Neural progenitor cell (in vitro differentiated cells): ENCODE measurements at places on chromosomes 11 and 22. TPM values are rescaled to one million over a fixed set of nuclear protein-coding genes. Genes with fewer than 3 reads are reported as not detected.

GRCh38 chr11:134469627-134470026 is 57.6 kb upstream of the B3GAT1 start:
- H3K27ac ChIP-seq, result no peak overlapping the region

- H3K4me3 ChIP-seq, result no peak overlapping the region
- no peaks in the 10 kb centered on the region for H3K27me3 ChIP-seq
- no peak overlapping the region for H3K27ac ChIP-seq
- DNase-seq, result no peak
- H3K4me1 ChIP-seq, result no peaks in the 10 kb centered on the region
Observed at GRCh38 chr11:128946648-128947047, 4.0 kb upstream of the TP53AIP1 start.

- H3K4me1 ChIP-seq, result peaks cover 12% of the 10 kb centered on the region
- no peak overlapping the region for H3K4me3 ChIP-seq
- no peaks in the 10 kb centered on the region for H3K36me3 ChIP-seq
- peaks cover 18% of the 10 kb centered on the region for H3K27me3 ChIP-seq
- no peak for DNase-seq
Observed at GRCh38 chr11:121429556-121429955, 22.6 kb upstream of the SORL1 start.

DNA sequence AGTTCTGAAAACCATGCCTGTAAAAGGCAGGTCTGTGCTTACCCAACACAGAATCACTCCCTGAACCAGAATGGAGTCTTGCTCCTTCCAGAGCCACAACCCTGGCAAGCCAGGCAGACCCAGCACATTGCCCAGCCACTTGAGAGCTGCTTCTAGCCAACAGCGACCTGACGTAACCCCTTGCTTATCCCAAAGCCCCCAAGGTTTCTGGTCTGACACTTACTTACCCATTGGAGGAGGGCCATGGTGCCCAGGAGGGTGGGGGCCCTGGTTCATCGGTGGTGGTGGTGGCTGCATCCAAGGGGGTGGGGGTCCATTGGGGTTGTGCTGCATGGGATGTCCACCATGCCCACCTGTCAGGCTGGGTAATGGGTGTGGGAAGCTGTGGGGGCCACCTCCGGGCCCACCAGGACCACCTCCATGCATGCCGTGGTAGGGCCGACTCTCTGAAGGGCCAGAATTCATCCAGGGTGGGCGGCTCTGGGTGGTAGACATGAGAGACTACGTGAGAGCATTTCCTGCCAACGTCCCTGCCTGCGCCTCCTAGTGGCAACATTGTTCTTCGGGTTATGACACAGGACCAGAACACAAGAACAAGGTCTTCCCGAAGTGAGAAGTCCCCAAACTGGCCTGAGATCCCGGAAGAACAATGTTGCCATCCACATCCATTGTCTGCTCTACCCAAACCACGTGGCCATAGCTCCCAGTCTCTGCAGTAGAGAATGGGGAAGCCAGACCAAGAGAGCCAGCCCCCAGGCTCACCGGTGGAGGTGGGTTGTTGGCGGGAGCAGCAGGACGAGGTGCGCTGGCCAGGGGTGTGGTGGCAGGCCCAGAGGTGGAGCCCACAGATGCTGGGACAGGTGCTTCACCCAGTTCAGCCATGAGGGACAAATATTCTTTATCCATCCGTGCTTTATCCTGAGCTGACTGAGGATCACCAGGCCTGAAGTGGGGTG is 7.8 kb upstream of the PYGM start:
- peak; percentile 84 for DNase-seq
- no peak overlapping the region for H3K27ac ChIP-seq
- peaks cover 38% of the 10 kb centered on the region for H3K4me1 ChIP-seq
- no peak overlapping the region for H3K4me3 ChIP-seq
- peaks cover 39% of the 10 kb centered on the region for H3K36me3 ChIP-seq

- H3K36me3 ChIP-seq, result no peaks in the 10 kb centered on the region
- no peak overlapping the region for H3K27ac ChIP-seq
- DNase-seq, result no peak
- H3K27me3 ChIP-seq, result no peaks in the 10 kb centered on the region
- H3K4me1 ChIP-seq, result no peaks in the 10 kb centered on the region
Observed at GRCh38 chr22:40453671-40454070, 83.3 kb downstream of the SGSM3 start.

Gene MPZL3
- total RNA-seq, result 1.1 and 5.7 TPM in 2 replicates
